ENCODE measurements at places on chromosomes 3 and 15.

DNA sequence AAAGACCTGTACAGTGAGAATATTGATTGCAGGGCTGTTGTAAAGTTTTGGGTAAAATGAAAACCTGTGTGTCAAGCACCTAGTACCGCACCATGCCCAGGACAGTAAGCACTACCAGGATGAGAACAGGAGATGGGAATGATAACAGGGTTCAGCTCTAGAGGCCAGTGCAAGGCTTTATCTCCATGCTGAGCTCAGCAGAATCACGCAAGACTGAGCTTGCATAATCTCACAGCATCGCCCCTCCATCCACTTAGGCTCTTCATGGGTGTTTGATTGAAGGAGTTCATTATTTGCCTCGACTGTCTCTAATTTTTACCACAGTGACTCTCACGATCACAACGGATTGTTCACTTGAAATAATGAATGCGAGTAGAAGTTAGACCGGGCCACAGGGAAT, 2.9 kb downstream of the ATP13A5 start:
- DNase-seq: no peak
- no peaks in the 10 kb centered on the region for H3K27me3 ChIP-seq
- no peak overlapping the region for H3K4me3 ChIP-seq
- no peak overlapping the region for H3K27ac ChIP-seq
- H3K36me3 ChIP-seq: no peaks in the 10 kb centered on the region

- no peaks in the 10 kb centered on the region for H3K4me1 ChIP-seq
- no peaks in the 10 kb centered on the region for H3K27me3 ChIP-seq
- H3K36me3 ChIP-seq: no peaks in the 10 kb centered on the region
- no peak overlapping the region for H3K4me3 ChIP-seq
- H3K27ac ChIP-seq: no peak overlapping the region
These were observed 633.7 kb downstream of the ZIC1 start for GRCh38 chr3:148042663-148043445.

- H3K27me3 ChIP-seq: no peaks in the 10 kb centered on the region
- peaks cover 28% of the 10 kb centered on the region for H3K36me3 ChIP-seq
- peaks cover 50% of the 10 kb centered on the region for H3K4me1 ChIP-seq
- DNase-seq: no peak
These were observed 730 bp upstream of the RPL14 start for GRCh38 chr3:40456279-40456939.

GRCh38 chr3:70984776-70985482, 598.6 kb downstream of the FOXP1 start:
- H3K27me3 ChIP-seq: no peaks in the 10 kb centered on the region
- no peak for DNase-seq
- H3K4me3 ChIP-seq: no peak overlapping the region
- peaks cover 58% of the 10 kb centered on the region for H3K4me1 ChIP-seq

DNA sequence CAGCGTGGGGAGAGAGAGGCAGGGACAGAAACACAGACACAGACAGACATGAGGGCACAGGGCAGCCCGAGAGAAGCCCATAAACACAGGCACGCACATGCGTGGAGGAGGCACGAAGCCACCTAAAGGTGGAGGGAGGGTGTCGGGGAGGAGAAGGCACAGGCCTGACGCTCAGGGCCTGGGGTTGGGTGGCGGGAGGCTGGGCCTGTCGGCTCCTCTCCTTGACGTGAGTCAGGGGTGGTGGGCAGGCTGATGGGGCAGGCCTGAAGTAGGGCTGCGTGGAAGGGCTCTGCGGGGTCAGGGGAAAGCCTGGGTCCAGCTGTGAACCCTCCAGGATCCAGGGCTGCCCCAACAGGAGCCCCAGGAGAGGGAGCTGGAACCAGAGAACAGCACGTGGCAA, 74.2 kb downstream of the EPHB3 start:
- H3K27me3 ChIP-seq: no peaks in the 10 kb centered on the region
- H3K36me3 ChIP-seq: no peaks in the 10 kb centered on the region
- peaks cover 21% of the 10 kb centered on the region for H3K4me1 ChIP-seq
- H3K27ac ChIP-seq: no peak overlapping the region

- DNase-seq: no peak
- H3K36me3 ChIP-seq: no peaks in the 10 kb centered on the region
- no peaks in the 10 kb centered on the region for H3K27me3 ChIP-seq
- no peak overlapping the region for H3K27ac ChIP-seq
- H3K4me3 ChIP-seq: no peak overlapping the region
These were observed 27.8 kb upstream of the GOLIM4 start for GRCh38 chr3:168123201-168124176.

DNA sequence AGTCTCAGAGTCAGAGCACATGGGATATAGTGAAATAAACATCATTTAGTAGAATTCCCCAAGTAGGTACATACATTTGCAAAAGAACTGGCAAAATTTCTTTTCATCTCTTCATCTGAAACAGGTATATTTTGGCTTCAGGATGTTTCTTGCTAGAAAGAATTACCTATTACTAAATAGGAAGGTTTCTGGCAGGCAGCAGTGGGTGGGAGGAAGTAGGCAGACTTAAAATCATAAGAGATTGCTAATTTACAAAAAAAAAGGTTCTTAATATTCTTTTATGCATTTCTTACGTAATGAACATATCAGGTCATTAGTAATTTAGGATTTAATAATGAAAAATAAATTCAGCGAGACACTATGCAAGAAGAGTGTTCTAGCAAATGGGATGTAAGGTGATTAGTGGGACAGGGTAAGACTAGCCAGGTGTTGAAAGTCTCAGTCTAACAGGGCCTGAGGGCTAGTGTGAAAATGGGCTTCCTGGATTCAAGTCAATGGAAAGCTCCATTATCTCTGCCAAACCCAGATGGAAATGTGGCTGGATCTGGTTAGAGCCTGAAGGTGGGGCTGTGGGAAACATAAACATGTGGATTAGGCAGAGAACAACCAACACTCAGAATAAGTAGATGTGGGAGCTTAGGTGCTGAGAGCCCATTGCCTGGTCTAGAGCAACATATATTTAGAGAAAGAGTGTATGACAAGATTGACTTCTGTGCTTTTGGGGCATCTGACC, 127.4 kb upstream of the FEZF2 start:
- H3K27ac ChIP-seq: no peak overlapping the region
- no peak overlapping the region for H3K4me3 ChIP-seq
- no peaks in the 10 kb centered on the region for H3K36me3 ChIP-seq
- H3K4me1 ChIP-seq: no peaks in the 10 kb centered on the region
- H3K27me3 ChIP-seq: no peaks in the 10 kb centered on the region

DNA sequence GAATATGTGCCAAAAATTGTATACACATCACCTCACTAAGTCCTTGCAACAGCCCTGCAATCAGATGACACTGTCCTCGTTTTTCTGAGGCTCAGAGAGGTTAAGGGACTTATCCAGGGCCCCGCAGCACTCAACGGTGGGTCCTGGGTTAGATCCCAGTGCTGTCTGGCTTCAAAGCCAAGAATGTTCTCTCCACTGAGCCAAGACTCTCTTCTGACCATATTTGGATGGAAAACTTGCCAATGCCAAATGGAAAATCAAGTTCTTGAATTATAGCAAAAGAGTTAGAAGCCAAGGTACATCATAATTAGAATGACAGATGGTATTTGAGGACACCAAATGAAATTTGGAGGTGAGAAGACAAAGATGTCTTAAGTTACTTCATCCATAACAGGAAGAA, 75.9 kb downstream of the NCEH1 start:
- H3K4me1 ChIP-seq: peaks cover 31% of the 10 kb centered on the region
- no peak overlapping the region for H3K4me3 ChIP-seq
- no peaks in the 10 kb centered on the region for H3K27me3 ChIP-seq
- DNase-seq: no peak
- peaks cover 10% of the 10 kb centered on the region for H3K36me3 ChIP-seq
- no peak overlapping the region for H3K27ac ChIP-seq

GRCh38 chr3:22334996-22335395, 584.0 kb upstream of the ZNF385D start:
- no peaks in the 10 kb centered on the region for H3K4me1 ChIP-seq
- DNase-seq: no peak
- H3K27me3 ChIP-seq: no peaks in the 10 kb centered on the region
- no peak overlapping the region for H3K27ac ChIP-seq

GRCh38 chr15:64681424-64682024, 93.9 kb downstream of the RBPMS2 start:
- DNase-seq: no peak
- H3K36me3 ChIP-seq: peaks cover 77% of the 10 kb centered on the region
- H3K4me3 ChIP-seq: no peak overlapping the region
- H3K4me1 ChIP-seq: peaks cover 3% of the 10 kb centered on the region

DNA sequence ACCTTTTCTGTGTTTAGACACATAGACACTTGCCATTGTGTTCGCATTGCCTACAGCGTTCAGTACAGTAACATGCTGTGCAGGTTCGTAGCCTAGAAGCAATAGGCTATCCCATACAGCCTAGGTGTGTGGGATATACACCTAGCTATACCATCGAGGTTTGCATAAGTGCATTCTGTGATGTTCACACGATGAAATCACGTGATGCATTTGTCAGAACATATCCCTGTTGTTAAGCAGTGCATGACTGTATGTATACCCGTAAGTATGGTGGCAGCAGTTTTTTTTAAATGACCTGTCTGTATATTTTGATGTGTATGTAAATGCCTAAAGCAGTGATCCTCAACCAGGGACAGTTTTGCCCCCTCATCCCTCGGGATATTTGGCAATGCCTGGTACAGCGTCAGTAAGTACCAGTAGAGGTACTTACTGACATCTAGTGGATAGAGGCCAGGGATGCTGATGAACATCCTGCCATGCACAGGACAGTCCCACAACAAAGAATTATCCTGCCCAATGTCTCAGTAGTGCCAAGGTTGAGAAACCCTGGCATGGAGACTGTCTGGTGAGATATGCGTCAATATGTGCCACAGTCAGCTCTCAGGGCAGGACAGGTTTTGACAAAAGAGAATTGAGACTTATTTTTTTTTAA, 129.1 kb downstream of the HCN4 start:
- H3K36me3 ChIP-seq: peaks cover 10% of the 10 kb centered on the region
- H3K27me3 ChIP-seq: no peaks in the 10 kb centered on the region
- H3K4me1 ChIP-seq: no peaks in the 10 kb centered on the region
- no peak overlapping the region for H3K27ac ChIP-seq

GRCh38 chr3:100533176-100533575, 40.8 kb downstream of the TMEM45A start:
- H3K4me3 ChIP-seq: no peak overlapping the region
- H3K27ac ChIP-seq: peak overlapping the region; percentile 42
- no peaks in the 10 kb centered on the region for H3K36me3 ChIP-seq
- no peaks in the 10 kb centered on the region for H3K27me3 ChIP-seq
- H3K4me1 ChIP-seq: peaks cover 62% of the 10 kb centered on the region

- H3K4me1 ChIP-seq: no peaks in the 10 kb centered on the region
- H3K36me3 ChIP-seq: no peaks in the 10 kb centered on the region
- no peak overlapping the region for H3K27ac ChIP-seq
- H3K4me3 ChIP-seq: no peak overlapping the region
- DNase-seq: no peak
These were observed 105.6 kb upstream of the BFSP2 start for GRCh38 chr3:133294253-133294652.

DNA sequence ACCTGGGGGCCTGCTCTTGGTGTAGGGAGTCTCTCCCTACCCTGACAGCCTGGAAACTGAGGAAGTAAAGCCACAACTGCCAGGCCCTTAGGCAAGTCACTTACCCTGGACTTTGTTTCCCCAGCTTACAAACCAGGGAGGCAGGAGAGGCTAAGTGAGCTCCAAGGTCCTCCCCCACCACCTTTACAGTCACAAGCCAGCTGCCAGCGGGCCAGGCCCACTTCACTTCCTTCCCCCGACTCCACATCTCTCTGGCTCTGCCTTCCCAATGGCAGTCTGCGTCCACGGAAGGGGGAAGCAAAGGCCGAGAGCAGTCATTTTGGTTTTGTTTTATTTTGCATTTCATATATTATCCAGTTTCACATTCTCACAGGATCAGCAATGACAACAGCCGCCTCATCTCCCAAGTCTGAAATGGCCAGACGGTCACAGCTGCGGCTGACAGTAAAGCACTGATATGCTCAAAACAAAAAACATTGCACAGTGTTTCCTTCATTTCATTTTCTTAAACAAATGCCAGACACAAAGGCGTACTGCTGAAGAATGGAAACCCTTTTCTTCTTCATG, 35.7 kb downstream of the RBPMS2 start:
- H3K27me3 ChIP-seq: no peaks in the 10 kb centered on the region
- no peak overlapping the region for H3K27ac ChIP-seq
- no peak for DNase-seq
- no peaks in the 10 kb centered on the region for H3K36me3 ChIP-seq

- no peak for DNase-seq
- no peak overlapping the region for H3K4me3 ChIP-seq
- no peaks in the 10 kb centered on the region for H3K36me3 ChIP-seq
- no peaks in the 10 kb centered on the region for H3K27me3 ChIP-seq
These were observed 168.5 kb downstream of the NFKBIZ start for GRCh38 chr3:102017784-102018183.

- no peaks in the 10 kb centered on the region for H3K36me3 ChIP-seq
- H3K27ac ChIP-seq: no peak overlapping the region
- H3K4me3 ChIP-seq: no peak overlapping the region
- peaks cover 5% of the 10 kb centered on the region for H3K27me3 ChIP-seq
- no peak for DNase-seq
These were observed 55.0 kb upstream of the EPHB3 start for GRCh38 chr3:184506561-184506991.

DNA sequence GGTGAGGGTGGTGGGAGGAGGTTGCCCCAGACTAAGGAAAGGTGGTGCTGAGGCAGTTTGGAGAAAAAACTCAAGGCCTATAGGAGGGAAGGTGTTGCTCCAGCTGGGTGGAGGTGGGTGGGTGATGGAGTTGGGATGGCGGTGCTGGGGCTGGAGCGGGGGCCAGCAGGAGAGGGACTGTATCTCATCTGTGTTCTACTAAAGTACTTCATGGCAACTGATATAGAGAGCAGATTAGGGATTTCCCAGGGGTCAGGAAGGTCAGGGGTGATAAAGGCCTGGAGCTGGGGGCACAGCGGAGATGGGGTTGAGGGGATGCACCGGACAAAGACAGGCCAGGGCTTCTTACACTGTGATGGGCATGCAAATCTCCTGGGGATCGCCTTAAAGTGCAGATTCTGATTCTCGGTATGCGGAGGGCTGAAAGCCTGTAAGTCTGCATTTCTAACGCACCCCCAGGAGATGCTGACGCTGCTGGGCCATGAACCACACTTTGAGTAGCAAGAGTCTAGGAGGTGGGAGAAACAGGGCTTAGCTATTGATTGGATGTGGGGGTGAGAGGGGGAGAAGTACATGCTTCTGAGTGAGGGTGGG, 4.2 kb downstream of the KLHL40 start:
- H3K36me3 ChIP-seq: no peaks in the 10 kb centered on the region
- peaks cover 8% of the 10 kb centered on the region for H3K27me3 ChIP-seq
- no peak for DNase-seq

DNA sequence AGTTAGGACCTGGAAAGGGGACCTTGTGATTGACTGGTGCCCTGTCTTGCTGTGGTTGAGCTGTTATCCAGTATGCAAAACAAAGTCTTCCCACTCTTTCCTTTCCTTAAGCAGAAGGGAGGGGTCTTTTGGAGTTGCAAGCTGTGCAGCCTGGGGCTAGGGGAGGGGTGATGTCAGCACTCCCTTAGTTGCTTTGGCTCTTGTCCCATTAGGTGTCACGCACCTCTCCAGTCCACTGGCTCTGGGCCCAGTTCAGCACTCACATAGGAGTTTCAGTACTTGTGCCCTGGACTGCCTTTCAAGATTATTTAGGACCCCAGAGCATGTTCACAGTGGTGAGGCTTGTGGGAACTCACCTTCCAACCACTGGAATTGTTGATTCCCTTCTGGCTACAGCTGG, 238.5 kb downstream of the DOCK3 start:
- H3K27ac ChIP-seq: no peak overlapping the region
- H3K4me3 ChIP-seq: no peak overlapping the region
- H3K27me3 ChIP-seq: no peaks in the 10 kb centered on the region
- H3K36me3 ChIP-seq: no peaks in the 10 kb centered on the region
- DNase-seq: no peak
- H3K4me1 ChIP-seq: no peaks in the 10 kb centered on the region

Measured in suprapubic skin (tissue), 4 donors.